ENCODE measurements at places on chromosomes 6 and 20.
A peak's percentile ranks its signal among the peaks of the same experiment; 100 is the strongest.

- peak; percentile 32 for DNase-seq
Observed at GRCh38 chr6:33207552-33208090, 679 bp upstream of the RING1 start.

DNA sequence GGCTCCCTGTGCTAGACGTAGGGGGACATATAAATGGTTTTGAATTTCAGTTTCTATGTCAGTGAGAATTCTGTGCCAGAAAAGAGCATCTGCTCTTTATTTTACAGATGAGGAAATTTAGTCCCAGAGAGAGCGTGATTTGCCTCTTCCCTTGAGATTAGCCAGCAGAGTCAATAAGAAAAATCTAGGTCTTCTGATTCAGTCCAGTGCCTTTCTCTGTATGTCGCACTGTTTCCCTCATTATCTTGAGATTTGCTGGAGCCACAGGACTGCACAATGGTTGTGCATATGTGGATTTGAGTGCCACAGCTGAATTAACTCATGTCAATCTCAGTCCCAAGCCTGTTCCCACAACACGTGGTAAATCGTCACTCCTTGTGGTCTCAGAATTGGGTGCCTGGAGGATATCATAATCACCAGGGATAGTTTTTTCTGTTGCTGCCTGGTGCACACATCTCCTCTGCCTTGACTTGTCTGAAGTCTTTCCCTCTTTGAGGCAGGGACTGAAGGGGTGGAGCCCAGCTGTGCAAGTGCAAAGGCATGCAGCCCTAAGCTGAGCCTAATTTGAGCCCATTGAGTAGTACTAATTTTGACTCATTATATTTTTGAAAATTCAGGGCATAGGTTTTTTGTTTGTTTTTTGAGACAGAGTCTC lies 276.7 kb downstream of the SOX4 start:
- DNase-seq = no peak

DNA sequence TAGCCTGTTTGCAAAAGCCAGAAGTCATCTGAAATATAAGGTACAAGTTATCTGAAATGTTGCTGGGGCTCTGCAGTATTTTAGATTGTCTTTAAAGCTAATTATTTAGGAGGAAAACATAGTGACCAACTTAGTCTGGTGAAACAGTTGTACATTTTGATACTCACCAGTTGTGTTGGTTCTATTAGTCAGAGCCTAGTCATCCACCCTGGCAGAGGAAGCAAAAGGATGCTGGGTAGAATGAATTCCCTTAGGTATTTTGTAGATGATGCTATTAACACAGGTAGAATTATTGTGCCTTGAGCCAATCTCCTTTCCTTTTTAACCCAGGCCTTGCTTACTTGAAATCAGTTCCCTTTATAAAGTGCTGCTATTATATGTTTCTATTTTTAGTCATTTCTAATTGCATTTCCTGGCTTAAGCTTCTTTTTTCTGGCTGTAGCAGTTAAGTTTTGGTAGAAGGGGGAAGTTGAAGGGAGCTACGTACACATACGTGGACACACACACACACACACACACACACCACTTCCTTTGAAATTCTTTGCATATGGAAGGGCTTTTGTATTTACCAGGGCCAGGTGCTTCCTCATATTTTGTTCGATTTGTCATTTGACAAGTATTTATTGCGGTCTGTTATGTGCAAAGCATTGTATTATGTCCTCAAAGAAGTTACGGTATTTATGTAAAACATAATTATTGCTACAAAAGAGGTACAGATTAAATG lies 82.4 kb downstream of the RTN4IP1 start:
- DNase-seq = no peak

- DNase-seq = no peak
Observed at GRCh38 chr6:56786256-56786655, 143.6 kb upstream of the DST start.

GRCh38 chr6:14790976-14791375 lies 454.9 kb upstream of the JARID2 start:
- DNase-seq = no peak

- no peak for DNase-seq
Observed at GRCh38 chr6:109184638-109185037, 89.3 kb downstream of the CEP57L1 start.

- no peak for DNase-seq
Observed at GRCh38 chr20:36720510-36720909, 25.4 kb downstream of the NDRG3 start.

Data from activated B cell treated with CpG ODN at 0.5 μM for 24 hours (primary cell).